GM12891 (cell line): ENCODE measurements at places on chromosomes 4 and X.

- no peak for DNase-seq
Measured at GRCh38 chr4:31580843-31581242, 860.7 kb downstream of the PCDH7 start.

- no peak for DNase-seq
Measured at GRCh38 chr4:145886871-145887240, 51.8 kb downstream of the ZNF827 start.

- no peak for DNase-seq
Measured at GRCh38 chrX:10397349-10397748, 223.0 kb downstream of the MID1 start.

- DNase-seq, result no peak
Measured at GRCh38 chr4:7383266-7383665, 51.5 kb downstream of the PSAPL1 start.

- DNase-seq, result no peak
Measured at GRCh38 chrX:103782640-103783039, 6.0 kb downstream of the PLP1 start.

DNA sequence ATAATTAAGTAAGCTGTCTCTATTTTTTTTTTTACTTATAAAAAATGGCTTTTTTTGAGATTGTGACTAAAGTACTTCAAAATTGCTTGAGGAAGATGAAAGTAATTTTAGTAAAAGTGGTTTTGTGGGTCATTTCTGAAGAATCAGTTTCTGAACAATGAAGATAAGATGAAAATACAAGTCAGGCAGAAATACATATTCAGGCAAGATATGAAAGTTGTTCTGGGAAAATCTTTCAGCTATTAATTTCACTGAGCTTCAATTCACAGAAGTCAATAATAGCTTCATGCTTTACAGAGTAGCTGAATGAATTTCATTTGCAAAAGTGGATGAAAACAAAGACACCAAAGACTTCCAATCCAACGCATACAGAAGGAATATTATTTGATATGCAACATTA, 305.2 kb upstream of the ARSJ start:
- no peak for DNase-seq

DNA sequence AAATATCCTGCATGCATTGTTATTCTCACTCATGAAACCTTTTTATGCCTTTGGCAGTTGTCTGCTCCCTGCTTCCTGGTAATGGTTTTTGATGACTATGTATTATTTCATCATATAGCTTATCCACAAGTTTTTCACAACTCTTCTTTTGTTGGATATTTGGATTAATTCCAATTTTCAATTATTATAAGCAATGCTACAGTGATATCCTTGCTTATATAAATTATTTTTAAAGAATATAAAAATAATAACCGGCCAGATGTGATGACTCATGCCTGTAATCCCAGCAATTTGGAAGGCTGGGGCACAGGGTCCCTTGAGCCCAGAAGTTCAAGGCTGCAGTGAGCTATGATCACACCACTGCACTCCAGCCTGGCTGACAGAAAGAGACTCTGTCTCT, 47.0 kb downstream of the ASIC5 start:
- DNase-seq, result no peak
